ENCODE measurements at places on chromosomes 1 and 21. TPM values are rescaled to one million over a fixed set of nuclear protein-coding genes. Genes with fewer than 3 reads are reported as not detected.

DNA sequence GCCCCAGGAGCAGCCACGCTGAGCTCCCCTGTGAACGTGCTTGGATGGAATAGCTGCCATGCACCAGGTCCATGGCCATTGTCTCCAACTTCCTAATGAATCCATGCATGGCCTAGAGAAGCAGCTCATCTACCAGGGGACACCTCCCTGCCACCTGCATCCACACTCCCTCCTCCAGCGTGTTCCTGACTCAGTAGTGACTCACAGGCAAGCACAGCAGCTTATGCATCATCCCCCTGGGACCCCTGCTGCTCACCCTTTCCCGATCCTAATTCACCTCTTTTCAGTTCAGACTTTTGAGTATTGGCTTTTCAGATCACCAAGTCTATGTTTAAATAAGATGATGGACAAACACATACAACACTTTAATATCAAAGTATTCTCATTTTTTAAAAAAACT lies 39.9 kb upstream of the TADA1 start:
- DNase-seq: no peak

GNG4 gene
- 0.56 TPM for total RNA-seq

CCDC185 gene
- total RNA-seq: not detected

GRCh38 chr1:22295396-22295795 lies 152.5 kb upstream of the WNT4 start:
- no peak for DNase-seq

- DNase-seq: no peak
Measured at GRCh38 chr1:16392740-16393569, 25.9 kb downstream of the SZRD1 start.

RUNX3 gene
- total RNA-seq: 5.5 TPM

SPRR1A gene
- not detected for total RNA-seq

All from omental fat pad (tissue), 4 donors.